GM10248 (cell line): ENCODE measurements at places on chromosomes 1 and 21.

GRCh38 chr1:114259511-114260160 lies 106.0 kb upstream of the SYT6 start:
- DNase-seq = no peak

GRCh38 chr21:35170244-35170643 lies 121.1 kb upstream of the RUNX1 start:
- no peak for DNase-seq

DNA sequence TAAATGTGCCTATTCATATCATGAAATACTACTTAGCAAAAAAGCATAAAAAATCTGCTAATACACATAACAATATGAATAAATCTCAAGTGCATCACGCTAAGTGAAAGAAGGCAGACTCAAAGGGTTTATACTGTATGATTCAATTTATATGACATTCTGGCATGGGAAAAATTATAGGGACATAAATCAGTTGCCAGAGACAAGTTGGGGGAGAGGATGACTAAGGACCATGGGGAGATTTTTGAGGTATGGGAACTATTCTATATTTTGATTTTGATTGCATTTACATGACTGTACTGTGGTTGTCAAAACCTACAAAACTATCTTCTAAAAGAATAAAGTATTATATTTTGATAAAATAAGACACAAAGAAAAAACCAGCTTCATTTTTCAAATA lies 650.3 kb upstream of the NR5A2 start:
- DNase-seq = no peak

DNA sequence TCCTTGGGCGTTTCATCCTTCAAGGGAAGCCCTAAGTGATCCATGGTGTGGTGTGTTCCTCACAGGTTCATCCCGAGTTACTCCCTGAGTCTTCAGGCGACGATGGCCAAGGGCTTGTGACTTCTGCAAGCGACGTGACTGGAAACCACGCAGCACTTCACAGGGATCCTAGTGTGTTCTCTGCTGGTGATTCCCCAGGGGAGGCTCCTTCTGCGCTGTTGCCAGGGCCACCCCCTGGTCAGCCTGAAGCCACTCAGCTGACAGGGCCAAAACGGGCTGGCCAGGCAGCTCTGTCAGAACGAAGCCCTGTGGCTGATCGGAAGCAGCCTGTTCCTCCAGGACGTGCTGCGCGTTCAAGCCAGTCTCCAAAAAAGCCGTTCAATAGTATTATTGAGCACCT lies 71.5 kb downstream of the VPS26C start:
- DNase-seq = no peak

- DNase-seq = no peak
Measured at GRCh38 chr1:190429932-190430331, 47.7 kb downstream of the BRINP3 start.

GRCh38 chr1:222392556-222392955 lies 155.3 kb downstream of the HHIPL2 start:
- no peak for DNase-seq

DNA sequence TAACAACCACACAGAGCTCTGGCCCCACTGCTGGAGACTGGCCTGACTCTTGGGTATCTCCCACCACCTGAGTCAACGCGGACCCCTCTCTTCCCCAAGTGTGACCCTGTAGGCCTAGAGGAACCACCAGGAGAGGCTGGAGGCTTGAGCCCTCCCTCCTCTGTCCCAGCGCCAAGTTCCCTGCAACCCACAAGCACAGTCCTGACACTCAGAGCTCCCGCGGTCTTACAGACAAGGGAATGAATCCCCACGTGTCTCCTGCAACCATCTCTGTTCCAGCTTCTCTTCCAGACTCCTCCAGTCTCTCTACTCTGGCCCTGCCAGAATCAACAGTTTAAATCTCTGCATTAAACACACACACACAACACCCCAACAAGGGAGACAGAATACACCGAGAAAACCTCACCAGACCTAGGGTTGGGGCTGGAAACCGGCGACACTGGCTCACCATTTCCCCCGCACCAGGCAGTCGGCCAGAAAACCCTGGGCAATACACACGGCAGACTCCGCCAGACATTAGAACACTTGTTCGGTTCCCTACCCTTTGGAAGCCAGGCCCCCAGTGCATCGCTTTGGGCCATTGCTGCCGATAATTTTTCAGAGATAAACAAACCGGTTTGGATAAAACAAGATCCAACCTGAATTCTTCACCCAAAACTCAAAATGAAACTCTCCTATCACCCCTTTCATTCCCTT lies 21.7 kb downstream of the CASZ1 start:
- no peak for DNase-seq

DNA sequence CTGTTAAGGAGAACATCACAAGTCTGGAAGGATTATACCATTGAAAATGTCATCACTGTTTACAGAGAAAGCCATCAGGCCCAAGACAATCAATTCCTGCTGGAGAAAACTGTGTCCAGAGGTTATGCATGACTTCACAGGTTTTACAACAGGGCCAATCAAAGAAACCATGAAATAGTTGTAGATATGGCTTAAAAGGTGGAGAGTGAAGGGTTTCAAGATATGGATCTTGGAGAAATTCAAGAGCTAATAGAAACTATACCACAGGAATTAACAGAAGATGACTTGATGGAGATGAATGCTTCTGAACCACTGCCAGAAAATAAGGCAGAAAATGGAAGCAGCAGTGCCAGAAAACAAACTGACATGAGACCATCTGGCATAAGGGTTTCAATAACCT lies 30.2 kb downstream of the USP1 start:
- no peak for DNase-seq

DNA sequence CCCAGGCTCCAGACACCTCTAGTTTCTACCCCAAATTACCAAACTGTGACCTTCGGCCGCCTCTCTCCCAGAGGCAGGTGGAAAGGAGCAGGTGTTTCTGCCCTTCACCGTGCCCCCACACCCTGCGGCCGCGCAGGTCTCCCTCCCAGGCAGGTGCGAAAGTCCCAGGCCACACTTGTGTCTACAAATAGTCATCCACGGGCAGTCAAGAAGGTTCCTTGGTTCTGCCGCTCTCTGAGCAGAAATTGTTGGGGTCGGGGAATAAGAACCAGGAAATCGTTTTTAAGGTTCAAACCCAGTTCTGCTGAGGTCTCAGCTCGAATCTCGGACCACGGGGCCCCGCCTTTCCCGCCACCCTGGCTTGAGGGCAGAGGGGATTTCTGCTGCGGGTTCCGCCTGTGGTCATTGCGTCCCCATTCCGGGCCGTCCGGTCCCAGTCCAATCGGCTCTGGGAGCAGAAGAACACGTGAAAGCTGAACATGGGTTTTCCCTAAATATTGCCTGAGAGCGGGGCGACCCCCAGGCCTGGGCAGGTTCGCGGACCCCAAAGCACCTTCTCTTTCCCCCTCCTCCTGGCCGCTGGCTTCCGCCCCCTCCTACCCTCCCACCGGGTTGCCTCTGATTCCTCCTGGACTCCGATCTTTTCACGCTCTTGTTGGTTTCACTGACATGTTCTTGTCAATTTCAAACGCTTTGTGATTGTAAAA lies 1.2 kb upstream of the ATF3 start:
- peak; percentile 45 for DNase-seq

GRCh38 chr1:56438901-56439551 lies 140.3 kb downstream of the PLPP3 start:
- DNase-seq = no peak

DNA sequence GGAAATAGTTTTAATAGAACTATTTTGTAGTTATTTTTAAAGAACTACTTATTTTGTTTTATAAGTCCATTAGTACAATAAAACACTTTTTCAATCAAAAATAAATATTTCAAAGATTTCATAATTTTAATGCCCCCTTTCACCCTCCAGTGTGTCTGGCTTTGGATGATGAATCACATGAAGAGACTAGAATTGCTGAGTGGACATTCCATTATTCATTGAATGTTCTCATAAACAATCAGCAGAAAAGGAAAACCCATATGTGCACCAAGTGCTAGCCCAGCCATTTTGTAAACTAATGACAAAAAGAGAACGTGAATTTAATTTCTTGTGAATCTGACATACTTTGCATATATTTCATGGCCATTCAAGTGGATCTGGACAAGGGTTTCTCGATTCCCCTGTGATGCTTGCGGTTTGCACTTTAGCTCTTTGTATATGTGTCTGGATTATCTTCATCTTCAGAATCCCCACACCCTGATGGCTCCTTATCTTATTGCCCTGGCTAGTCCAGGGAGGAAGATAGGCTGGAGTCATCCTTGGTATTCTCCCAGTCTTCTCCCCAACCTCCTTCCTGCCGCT lies 20.7 kb upstream of the CHIA start:
- peak; percentile 15 for DNase-seq

GRCh38 chr1:230681599-230681998 lies 32.3 kb downstream of the AGT start:
- no peak for DNase-seq

- DNase-seq = no peak
Measured at GRCh38 chr1:165327538-165327937, 29.0 kb downstream of the LMX1A start.

- no peak for DNase-seq
Measured at GRCh38 chr21:45507523-45507875, 34.7 kb downstream of the SLC19A1 start.

GRCh38 chr1:61757950-61758349 lies 15.7 kb downstream of the PATJ start:
- DNase-seq = no peak

DNA sequence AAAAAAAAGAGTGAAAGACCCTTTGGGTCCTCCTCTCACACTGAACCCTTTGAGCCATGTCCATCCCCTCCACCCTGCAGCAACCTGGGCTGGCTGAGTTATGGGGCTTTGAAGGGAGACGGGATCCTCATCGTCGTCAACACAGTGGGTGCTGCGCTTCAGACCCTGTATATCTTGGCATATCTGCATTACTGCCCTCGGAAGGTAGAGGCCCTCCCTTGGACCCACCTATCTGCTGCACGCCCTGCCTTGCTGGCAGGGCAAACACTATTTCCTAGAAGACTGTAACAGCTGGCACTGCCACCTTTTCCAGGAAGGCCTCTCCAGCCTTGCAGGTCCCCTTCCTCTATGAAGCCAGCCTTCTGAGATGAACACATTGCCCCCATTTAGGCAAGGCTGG lies 1.1 kb downstream of the SLC50A1 start:
- DNase-seq = no peak

GRCh38 chr1:230694464-230694863 lies 19.5 kb downstream of the AGT start:
- DNase-seq = no peak

GRCh38 chr21:30986965-30987364 lies 51.3 kb downstream of the KRTAP19-8 start:
- no peak for DNase-seq

- no peak for DNase-seq
Measured at GRCh38 chr1:203278082-203278884, 27.0 kb upstream of the BTG2 start.

GRCh38 chr1:1041092-1041523 lies 21.2 kb downstream of the AGRN start:
- no peak for DNase-seq

DNA sequence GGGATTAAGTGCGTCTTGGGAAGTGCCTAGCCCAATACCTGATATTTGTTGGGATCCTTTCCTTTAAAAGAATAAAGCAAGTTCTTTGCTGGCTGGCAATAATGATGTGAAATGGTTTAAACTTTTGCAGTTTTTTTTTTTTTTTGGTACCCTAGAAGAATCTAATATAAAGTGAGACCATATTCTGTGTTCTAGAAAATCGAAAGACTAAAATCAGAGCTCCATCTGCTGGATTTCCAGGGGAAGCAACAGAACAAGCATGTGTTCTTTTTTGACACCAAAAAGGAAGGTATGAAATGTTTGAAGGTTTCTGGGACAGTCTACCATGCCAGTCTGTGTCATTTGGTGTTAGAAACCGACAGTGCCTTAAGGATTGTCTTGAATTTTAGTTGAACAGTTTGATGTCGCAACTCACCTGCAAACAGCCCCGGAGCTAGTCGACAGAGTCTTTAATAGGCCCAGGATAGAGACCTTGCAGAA lies 6.4 kb downstream of the UTP11 start:
- no peak for DNase-seq

DNA sequence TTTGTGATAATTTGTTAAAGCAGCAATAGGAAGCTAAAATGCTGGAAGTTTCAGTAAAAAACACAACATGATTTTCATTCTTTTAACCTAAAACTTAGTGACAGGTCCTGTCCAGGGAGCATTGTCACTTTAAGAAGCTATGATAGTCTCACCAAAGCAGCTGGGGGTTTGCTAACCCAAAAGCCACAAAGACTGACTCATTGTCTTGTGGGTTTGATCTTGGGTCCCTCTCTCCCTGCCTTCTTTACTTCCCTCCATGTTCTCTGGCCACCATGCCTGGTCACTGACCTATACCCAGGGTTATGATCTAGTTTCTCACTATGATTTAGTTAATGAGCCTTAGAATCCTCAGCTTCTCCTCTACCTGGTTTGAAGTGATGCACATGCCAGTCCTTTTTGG lies 213.5 kb upstream of the PTGFR start:
- DNase-seq = no peak

- no peak for DNase-seq
Measured at GRCh38 chr21:45525910-45526306, 16.3 kb downstream of the SLC19A1 start.

DNA sequence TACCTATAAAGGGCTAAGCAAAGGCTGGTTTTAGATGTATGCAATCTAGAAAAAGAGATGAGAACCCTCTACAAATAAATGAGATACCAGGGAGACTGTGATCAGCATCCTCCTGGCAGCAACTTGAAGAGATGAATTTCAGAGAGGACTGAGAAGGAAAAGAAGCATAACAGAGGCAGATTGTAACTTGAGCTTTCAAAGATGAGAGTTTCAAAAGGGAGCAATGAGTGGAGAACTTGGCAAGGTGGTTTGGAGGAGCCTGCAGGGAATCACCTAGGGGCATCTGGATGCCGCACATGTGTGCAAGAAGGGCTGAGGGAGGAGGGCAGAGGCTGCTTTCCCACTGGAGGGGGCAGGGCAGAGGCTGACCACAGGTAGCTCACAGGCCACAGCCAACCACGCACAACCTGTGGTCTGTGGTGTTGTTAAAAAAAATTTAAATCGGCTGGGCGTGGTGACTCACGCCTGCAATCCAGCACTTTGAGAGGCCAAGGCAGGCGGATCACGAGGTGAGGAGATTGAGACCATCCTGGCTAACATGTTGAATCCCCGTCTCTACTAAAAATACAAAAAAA lies 50.2 kb downstream of the PCNX2 start:
- no peak for DNase-seq

DNA sequence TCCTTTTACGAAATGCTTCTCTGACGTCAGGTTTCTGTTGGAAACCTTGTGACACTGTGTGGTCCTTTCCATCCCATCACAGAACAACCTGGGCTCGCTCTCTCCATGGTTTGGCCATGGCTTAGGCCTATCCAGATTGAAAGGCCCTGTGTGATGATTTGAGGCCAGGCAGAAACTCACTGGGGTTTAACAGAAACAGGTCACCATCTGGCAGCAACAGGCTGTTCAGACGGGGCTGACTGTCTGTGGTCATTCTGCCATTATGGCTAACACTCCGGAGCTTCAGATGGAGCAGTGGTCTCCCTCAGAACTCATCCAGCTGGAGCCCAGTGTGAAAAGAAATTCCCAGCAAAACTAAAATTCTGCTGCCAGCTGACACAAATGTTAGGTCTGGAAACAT lies 9.3 kb downstream of the PLEKHM2 start:
- DNase-seq = no peak

GRCh38 chr1:7110321-7110720 lies 325.1 kb downstream of the CAMTA1 start:
- no peak for DNase-seq
